CD4-positive, CD25-positive, alpha-beta regulatory T cell (primary cell): ENCODE measurements at places on chromosomes 5 and 9. TPM values are rescaled to one million over a fixed set of nuclear protein-coding genes. Genes with fewer than 3 reads are reported as not detected.
A peak's percentile ranks its signal among the peaks of the same experiment; 100 is the strongest.

DNA sequence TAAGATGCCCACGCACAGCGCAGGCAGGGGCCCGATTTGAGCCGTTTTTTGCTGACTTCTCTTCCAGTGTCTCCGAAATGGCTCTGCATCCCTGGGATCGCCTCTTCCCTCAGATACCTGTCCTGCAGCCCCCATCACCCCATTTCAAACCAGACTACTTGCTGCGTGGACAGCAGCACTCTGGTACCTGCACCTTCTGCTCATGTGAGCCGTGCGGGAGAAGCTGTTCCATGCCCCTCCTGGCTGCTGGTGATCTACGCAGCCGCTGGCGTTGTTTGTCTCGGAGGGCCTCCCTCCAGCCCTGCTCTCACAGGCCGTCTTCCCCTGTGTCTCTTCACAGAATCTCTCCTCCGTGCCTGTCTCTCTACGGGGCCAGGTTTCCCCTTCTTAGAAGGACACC lies 13.4 kb downstream of the CEP72 start:
- DNase-seq = no peak
- H3K4me3 ChIP-seq = no peak overlapping the region
- peaks cover 18% of the 10 kb centered on the region for H3K36me3 ChIP-seq
- H3K27me3 ChIP-seq = no peaks in the 10 kb centered on the region
- no peak overlapping the region for H3K27ac ChIP-seq

DNA sequence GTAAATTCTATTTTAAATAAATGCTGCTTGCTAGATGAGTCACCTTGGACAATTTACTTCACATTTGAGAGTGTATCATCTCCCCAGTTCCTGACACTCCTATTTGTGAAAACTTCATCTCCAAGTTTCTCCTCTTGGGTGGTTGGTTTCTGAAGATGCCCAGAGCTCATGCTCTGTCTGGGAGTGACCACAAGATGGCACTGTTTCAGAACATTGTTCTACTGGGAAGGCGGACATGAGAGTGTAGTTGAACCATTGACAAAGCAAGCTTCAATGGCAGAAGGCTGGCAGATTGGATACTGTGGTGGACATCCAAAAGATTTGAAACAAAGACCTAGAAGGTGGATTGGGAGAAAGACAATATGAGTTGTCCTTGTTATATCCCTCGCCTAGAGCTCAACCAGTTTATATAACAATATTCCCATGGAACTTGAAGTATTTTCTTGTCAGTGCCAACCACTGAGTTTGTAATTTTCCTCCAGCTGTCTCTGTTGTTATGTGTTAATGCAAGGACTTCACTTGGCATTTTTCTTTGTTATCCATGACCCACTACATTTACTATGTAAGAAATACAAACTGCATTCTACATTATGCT lies 234.3 kb upstream of the ANKH start:
- peak; percentile 55 for DNase-seq
- H3K27ac ChIP-seq = no peak overlapping the region

The EXD3 gene
- 27.3 TPM for total RNA-seq

DNA sequence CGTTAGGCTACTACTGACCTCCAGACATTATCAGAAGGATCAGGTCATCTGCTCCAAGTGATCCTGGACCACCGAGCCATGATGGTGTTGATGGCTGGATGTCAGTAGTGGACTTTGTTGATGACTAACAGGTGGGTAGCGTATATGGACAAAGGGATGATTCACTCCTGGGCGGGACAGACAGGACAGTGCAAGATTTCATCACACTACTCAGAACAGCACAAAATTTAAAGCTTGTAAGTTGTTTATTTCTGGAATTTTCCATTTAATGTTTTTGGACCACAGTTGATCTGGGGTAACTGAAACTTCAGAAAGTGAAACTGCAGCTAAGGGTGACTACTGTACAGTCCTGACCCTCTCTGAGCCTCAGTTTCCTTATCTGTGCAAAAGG lies 12.7 kb downstream of the PDGFRB start:
- H3K4me1 ChIP-seq = no peaks in the 10 kb centered on the region
- H3K27ac ChIP-seq = no peak overlapping the region
- H3K27me3 ChIP-seq = no peaks in the 10 kb centered on the region
- H3K4me3 ChIP-seq = no peak overlapping the region
- H3K36me3 ChIP-seq = no peaks in the 10 kb centered on the region

DNA sequence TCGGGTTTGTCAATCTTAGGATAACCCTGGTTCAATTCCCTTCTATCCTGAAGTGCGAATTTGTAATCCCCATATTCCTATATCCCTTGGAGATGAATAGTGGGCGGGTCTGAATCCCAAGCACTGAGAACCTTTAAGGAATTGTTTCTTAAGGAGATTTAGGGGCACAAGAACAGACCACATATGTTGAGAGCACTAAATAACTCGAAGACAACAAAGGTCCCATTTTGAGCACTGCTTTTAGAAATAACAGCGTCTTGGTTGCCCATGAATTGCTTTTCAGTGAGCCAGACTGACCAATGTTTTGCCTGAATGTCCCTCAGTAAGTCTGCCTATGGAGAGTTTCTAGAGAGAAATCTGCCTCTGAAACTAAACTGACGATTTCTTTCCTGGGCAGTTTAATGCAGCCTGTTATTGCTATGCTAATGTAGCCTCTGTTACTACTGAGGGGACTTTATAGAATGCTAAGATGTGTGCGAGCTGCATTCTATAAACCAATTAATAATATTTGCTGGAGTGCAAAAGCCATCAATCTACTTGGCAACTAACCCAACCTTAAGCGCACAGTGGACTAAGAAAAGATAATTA lies 445.0 kb upstream of the DMAC1 start:
- no peak for DNase-seq
- no peak overlapping the region for H3K27ac ChIP-seq
- H3K4me3 ChIP-seq = no peak overlapping the region
- H3K4me1 ChIP-seq = no peaks in the 10 kb centered on the region

GRCh38 chr9:83936523-83936922 lies 15.3 kb upstream of the KIF27 start:
- no peaks in the 10 kb centered on the region for H3K27me3 ChIP-seq
- H3K4me1 ChIP-seq = no peaks in the 10 kb centered on the region
- H3K4me3 ChIP-seq = no peak overlapping the region
- no peak overlapping the region for H3K27ac ChIP-seq
- no peak for DNase-seq

The SCGB3A2 gene
- total RNA-seq = not detected

- no peak overlapping the region for H3K27ac ChIP-seq
- peak overlapping the region; percentile 44 for H3K4me3 ChIP-seq
- DNase-seq = peak; percentile 58
- H3K36me3 ChIP-seq = no peaks in the 10 kb centered on the region
- peaks cover 39% of the 10 kb centered on the region for H3K4me1 ChIP-seq
- H3K27me3 ChIP-seq = no peaks in the 10 kb centered on the region
Observed at GRCh38 chr5:177402271-177403043, 2.0 kb upstream of the PFN3 start.

The SOX30 gene
- total RNA-seq = not detected

DNA sequence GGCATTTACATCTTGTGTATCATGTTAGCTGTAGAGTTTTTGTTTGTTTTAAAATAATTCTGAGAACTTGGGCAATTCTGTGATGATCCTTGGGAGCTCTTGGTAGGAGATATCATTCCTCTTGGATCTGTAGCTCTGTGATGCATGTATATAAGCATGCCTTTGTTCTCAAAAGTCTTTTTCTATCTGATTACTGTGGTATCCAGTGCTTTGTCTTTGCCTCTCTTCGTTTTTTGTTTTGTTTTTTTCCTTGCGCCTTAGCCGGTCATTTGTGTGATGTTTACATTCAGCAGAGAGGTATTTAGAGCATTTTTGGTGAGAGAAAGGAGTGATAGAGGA lies 110.0 kb downstream of the PAM start:
- peaks cover 10% of the 10 kb centered on the region for H3K4me1 ChIP-seq
- H3K4me3 ChIP-seq = no peak overlapping the region
- DNase-seq = no peak
- H3K27ac ChIP-seq = no peak overlapping the region

GRCh38 chr9:31623511-31623910 lies 760.9 kb upstream of the ACO1 start:
- H3K27ac ChIP-seq = no peak overlapping the region
- H3K27me3 ChIP-seq = no peaks in the 10 kb centered on the region
- H3K4me1 ChIP-seq = no peaks in the 10 kb centered on the region
- no peaks in the 10 kb centered on the region for H3K36me3 ChIP-seq
- DNase-seq = no peak

DNA sequence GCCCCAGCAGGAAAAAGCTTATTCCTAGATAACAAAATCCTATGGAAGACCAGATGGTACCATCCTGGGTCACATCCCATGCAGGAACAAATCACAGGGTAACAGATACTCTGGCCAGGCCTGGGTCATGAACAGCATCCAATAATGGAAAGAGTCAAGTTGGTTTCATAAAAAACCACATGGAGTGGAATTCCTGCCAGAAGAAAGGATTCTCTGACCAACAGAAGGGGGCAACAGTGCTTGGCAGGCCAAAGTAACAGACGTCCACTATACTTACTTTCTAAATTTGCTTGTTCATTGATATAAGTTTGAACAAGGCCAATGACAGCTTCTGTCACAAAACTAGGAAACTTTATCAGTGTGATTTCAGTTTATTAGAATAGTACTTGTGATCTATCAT lies 273.5 kb downstream of the ARRDC3 start:
- H3K4me3 ChIP-seq = no peak overlapping the region
- no peak for DNase-seq
- no peaks in the 10 kb centered on the region for H3K4me1 ChIP-seq
- H3K27ac ChIP-seq = no peak overlapping the region
- no peaks in the 10 kb centered on the region for H3K36me3 ChIP-seq
- H3K27me3 ChIP-seq = peaks cover 2% of the 10 kb centered on the region
